T-cell (primary cell): ENCODE measurements at places on chromosomes 5 and 9.
A peak's percentile ranks its signal among the peaks of the same experiment; 100 is the strongest.

DNA sequence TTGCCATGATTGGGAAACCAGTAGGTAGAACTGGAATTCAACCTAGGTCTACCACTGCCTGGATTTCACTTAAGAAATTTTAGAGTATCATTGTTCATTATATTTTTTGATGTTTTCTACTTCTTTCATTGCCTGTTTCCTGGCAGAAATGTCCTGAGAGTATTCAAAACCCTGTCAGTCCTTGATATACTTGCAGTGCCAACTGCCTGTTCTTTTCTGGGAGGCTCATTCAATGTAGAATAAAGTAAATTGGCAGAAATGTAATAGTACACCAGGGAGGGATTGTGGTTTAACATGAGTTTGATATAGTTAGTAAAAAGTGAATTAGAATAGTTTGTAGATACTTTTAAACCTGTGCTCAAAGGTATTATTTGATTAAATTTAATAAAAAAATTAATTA, 286.3 kb downstream of the FBXL7 start:
- DNase-seq = no peak

GRCh38 chr5:176887252-176887849, 11.8 kb downstream of the HK3 start:
- DNase-seq = no peak

DNA sequence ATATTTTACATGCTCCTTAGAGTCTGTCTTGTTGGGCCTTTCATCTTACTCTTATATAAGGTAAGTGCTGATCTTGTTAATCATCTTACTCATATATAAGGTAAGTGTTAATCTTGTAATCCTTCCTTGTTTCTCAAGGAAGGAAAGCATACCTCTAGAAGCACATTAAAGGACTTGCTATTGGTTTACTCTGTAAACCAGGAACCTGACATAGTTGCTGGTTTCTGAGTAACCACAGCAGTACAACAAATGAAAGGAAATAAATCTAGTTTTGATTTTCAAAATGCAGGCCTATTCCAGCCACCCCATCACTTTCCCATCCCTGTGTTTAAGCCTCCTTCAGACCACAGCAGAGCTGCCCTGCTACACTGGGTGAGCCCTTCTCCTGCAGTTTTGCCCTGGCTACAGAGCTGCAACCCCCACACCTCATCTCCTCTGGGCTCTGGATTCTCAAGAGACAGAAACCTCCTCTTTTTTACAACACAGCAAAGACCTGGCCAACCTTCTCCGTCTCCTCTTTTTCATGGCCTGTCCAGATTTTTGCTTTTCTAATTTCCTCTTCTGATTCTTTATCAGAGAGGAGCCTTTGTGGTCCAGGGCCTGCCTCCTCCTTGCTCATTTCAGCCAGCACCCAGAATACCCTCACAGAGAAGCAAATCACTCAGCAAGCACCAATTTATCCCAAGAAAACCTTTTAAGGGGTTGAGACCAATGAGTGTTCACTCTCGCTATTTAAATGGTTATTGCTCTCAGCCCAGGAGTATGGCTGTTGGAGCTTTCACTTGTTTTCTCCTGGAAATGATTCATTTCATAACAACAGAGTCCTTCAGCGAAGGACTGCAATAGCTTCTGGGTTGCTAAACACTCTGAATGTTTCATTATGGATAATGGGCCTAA, 103.2 kb downstream of the FSTL4 start:
- DNase-seq = no peak

- DNase-seq = no peak
Measured at GRCh38 chr5:173493846-173494245, 122.6 kb downstream of the BOD1 start.

DNA sequence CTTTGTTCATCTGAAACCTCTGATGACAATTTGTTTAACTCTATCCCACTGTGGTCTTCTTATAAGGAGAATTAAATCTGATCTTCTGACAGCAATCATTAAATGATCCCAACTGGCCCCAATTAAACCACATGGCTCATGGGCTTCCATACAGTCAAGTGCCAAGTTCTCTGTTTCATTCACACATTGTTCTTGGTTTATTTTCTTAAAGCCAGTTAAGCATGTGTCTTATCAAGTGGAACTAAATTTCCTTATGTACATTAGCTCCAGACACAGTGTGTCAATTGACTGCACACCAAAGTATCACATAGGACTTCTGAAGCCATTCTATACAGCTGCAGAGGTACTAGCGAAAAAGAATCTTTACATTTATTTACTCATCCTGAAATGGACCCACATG, 51.2 kb downstream of the MEF2C start:
- no peak for DNase-seq

- no peak for DNase-seq
Measured at GRCh38 chr9:77953590-77953989, 78.0 kb downstream of the GNAQ start.

- DNase-seq = peak; percentile 58
Measured at GRCh38 chr5:75053054-75053303, 621 bp upstream of the GCNT4 start.

GRCh38 chr5:6760686-6761085, 47.5 kb downstream of the TENT4A start:
- DNase-seq = no peak

- no peak for DNase-seq
Measured at GRCh38 chr9:134219646-134220060, 55.3 kb upstream of the RNU6ATAC start.

DNA sequence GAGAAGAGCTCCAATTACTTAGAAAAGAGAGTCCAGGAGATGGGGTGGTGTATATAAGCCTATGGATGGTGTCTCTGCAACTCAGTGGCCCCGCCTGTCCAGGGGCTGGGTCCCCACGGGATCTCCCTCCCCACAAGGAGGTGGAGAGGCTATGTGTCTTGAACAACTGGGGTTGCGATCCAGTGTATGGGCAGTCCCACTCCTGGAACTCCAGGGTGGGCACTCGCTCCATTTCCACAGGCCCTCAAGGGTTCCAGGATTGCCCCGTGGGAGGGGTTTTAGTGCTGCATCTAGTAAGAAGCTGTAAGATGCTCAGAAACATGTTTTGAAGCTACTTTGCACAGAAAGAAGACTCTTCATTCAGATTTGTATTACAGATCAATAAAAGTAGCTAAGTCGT, 558 bp upstream of the SMAD5 start:
- no peak for DNase-seq
